D721Med (cell line): ENCODE measurements at places on chromosomes 7 and 10.

DNA sequence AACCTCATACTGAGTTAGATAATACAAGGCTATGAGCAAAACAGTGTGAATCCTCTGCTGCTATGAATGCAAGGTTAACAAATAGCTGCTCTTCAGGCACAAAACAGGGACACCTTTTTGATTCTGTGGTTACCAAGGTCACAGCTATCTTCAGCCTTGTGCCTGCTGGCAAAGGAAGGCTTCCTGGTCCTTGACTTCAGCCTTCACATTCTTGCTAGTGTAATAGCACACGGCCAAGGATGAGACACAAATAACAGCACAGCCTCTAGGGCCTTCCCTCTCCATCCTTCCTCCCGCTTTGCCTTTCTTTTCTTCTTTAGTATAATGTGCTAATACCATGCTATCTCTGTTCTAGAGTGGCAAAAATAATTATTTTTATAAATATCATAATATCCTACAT is 130.6 kb upstream of the CAV2 start:
- no peak for DNase-seq

GRCh38 chr7:28666154-28666553 is 253.8 kb downstream of the CREB5 start:
- no peak for DNase-seq

- DNase-seq, result no peak
Observed at GRCh38 chr7:34307540-34307939, 350.5 kb upstream of the NPSR1 start.

DNA sequence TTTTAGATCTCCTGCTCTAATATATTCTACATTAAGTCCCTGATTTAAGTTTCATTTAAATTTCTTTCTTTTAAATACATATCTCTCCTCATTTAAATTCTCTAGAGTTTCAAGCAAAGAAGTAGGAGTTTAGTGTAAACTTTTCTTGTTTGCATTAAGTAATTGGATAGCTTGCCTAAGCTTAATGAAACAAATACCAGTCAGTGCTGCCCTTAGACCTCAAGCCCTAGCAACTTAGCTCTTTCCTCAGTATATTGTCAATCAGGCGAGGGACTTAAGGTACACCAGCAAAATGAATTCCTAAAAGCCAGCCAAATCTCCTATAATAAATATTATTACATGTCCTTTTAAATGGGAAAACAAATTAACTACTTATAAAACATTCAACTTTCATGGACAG is 101.5 kb downstream of the CHCHD3 start:
- DNase-seq, result no peak

- no peak for DNase-seq
Observed at GRCh38 chr10:76286536-76286935, 855.1 kb downstream of the LRMDA start.
